ENCODE measurements at places on chromosomes 5 and 9. TPM values are rescaled to one million over a fixed set of nuclear protein-coding genes. Genes with fewer than 3 reads are reported as not detected.

SLC26A2 gene
- polyA plus RNA-seq: 1.9 TPM

DNA sequence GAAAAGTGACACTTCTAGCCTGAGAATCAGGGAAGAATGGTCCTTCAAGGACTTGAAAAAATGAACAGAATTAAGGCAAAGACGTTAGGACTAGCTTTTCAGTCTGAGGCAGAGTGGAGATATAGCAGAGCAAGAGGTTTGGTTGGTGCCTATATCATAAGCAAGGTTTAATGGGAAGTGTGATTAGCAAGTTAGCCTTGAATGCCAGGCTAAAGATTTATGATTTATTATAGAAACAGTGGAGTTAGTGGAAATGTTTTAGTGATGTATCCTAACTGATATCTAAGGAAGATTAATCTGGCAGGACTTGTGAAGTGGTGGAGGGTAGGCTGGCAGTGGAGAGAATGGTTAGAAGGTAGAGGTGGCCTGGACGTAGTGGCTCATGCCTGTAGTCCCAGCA lies 7.0 kb downstream of the F2RL2 start:
- DNase-seq: no peak
- H3K27me3 ChIP-seq: no peaks in the 10 kb centered on the region
- no peak overlapping the region for H3K4me3 ChIP-seq
- H3K36me3 ChIP-seq: peaks cover 7% of the 10 kb centered on the region
- no peak overlapping the region for H3K27ac ChIP-seq
- H3K4me1 ChIP-seq: no peaks in the 10 kb centered on the region

ASS1 gene
- 0.59 TPM for polyA plus RNA-seq

GRCh38 chr9:4691795-4692194 lies 12.4 kb downstream of the CDC37L1 start:
- H3K4me3 ChIP-seq: no peak overlapping the region
- peaks cover 22% of the 10 kb centered on the region for H3K36me3 ChIP-seq
- DNase-seq: no peak

Measured in SK-N-SH (cell line).